ENCODE measurements at places on chromosomes 4 and X.

DNA sequence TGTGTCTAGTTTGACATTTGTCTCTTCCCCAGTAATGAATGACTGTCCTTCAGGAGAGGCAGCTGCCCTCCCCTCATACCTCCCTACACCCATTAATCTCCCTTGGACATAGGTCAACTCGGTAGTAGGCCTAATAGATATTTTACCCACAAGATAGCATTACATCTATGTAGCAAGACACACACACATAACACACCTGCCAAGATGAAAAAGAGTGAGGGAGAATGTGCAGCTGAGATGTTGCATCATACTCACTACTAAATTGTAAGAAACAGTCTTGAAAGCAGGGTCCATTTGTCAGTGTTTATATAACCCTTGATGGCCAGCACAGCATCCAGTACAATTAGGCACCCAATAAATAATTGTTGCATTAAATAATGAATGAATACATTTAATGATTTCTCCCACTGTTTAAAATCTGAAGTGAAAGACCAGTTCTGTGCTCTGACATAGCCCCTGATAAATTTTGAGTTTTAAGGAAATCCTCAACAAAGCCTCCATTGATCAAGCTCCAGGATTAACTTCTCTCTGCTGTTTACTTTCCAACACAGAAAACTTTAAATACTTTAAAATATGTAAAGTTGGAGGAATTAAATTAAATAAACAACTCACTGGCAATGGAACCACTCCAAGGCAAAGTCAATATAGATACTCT lies 440.8 kb upstream of the RASGEF1B start:
- DNase-seq, result no peak

- DNase-seq, result no peak
Measured at GRCh38 chrX:45324941-45325340, 124.3 kb upstream of the DIPK2B start.

- DNase-seq, result no peak
Measured at GRCh38 chrX:43505769-43506168, 150.3 kb upstream of the MAOA start.

DNA sequence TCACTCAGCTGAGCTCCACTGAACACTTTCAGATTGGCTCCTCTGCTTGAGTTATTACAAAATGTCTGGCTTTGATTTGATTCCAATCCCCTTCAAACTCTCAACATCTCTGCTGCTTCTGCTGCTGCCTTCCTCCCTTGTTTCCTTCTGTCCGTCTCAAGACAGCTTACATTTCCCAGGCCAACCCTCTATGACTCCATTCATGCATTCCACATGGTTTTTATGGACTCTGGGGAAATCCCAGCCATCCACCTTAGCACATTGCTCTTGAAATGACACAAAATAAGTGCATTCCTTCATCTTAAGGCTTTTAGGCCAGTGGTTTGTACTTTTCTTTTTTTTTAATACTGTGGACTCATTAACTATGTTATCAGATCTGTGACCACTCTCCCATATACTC lies 68.5 kb upstream of the TMEM164 start:
- DNase-seq, result no peak

GRCh38 chr4:79666875-79667274 lies 258.8 kb upstream of the GK2 start:
- no peak for DNase-seq

Data from inflammatory macrophage treated with lipopolysaccharide for 4 hours (primary cell).